ENCODE measurements at places on chromosomes 5 and 9.
A peak's percentile ranks its signal among the peaks of the same experiment; 100 is the strongest.

DNA sequence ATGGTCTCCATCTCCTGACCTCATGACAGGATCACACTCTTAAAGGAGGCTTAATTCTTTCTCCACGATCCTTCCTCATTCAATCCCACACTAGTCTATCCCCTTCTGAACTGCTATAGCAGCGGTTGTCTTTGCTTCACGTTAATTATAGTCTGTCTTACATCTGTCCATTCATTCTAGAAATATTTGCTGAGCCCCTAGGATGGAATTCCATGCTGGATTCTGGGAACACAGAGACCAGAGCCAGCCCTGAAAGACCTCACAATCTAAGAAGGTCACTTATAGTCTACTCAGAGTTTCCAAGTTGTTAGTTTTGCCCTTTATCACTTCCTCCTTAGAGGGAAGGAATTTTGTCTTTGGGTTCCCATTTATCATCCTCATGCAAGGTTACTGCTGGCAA, 193.5 kb downstream of the GAS1 start:
- no peak for DNase-seq

GRCh38 chr9:90142580-90142979, 500.0 kb downstream of the DIRAS2 start:
- DNase-seq = peak; percentile 50

GRCh38 chr9:89878687-89879086, 273.9 kb downstream of the GADD45G start:
- no peak for DNase-seq

GRCh38 chr9:2663461-2664173, 42.0 kb downstream of the VLDLR start:
- DNase-seq = no peak

- DNase-seq = no peak
These were observed 38.0 kb upstream of the FAM120A start for GRCh38 chr9:93413530-93413929.

GRCh38 chr9:125142560-125143376, 560 bp downstream of the SCAI start:
- DNase-seq = no peak

- no peak for DNase-seq
These were observed 258.7 kb upstream of the ARRDC3 start for GRCh38 chr5:91641730-91642350.

DNA sequence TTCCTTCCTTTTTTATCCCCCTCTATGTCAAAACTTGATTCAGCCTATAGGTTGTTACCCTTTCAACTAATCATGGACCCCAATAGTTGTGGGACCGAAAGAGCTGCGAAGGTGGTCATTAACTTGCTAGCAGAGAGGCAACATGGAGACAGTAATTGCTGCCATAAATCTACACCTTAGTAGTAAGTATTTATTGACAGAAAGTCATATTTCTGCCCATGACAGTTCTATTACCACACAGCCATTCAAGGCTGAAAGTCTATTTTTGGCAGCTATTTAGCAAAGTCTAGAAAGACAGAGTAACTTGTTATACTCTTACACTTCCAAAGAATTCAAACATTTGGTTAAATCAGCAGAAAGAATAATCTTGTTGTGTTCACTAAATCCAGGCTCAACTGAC, 236.2 kb downstream of the PRELID2 start:
- DNase-seq = no peak

DNA sequence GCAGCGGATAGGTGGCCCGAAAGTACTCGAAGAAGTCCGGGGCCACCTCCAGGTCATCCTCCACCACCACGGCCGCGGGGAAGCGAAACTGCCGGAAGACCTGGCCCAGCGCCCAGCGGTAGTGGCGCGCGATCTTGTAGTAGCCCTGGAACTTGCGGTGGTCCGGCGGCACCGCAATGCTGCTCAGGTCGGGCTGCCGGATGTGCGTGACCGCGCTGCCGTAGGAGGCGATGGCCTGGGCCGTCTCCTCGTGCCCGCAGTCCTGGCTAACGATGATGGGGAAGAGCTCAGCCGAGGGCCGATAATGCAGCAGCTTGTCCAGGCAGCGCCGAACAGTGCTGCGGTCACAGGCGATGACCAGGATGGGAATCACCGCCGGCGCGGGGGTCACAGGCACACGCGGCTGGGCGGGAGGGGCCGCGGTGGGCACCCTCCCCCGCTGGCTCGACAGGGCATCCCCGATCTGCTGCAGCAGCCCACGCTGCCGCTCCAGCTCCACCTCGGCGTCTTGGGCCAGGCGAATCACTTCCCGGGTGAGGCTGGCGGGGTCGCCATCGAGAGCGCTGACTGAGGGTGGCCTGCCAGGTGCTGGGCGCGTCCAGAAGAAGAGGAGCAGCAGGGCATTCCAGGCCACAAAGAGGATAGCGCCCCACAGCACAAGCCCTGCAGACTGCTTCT, 10.2 kb downstream of the MGAT1 start:
- no peak for DNase-seq

DNA sequence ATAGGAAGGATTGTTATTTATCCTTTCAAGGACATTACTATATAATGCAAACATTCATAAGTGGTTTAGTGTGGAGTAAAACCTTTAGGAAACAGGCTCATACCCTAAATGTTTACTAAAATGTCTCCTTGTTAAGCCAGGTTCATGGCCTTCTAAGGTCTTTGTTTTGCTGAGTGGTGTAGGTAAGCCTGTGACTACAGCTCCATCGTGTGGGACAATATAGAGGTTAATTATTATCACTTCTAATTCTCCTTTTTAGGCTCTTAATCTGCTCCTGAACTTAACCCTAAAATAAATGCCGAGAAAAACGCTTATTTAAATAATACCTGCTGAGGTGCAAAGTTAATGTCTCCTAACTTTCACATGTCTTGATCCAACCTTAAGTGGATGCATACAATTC, 43.8 kb downstream of the SPINK5 start:
- DNase-seq = no peak

- no peak for DNase-seq
These were observed 1.4 kb upstream of the EDF1 start for GRCh38 chr9:136867480-136867879.

DNA sequence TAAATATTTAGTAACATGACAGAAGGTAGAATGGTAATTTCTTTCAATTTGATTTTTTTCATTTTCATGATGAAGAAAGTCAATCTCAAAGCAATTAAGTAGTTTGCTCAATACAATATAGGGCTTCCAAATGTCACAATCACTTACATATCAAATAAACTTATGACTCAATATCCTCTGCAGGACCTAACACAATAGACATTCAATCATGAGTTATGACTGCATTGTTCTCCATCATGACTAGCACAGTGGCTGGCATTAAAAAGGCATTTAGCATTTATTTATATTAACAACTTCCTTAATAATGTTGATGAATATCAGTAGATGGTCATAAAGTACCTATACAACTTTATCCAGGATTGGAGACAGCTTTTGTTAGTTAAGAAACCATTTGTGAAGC, 1499.6 kb downstream of the EFNA5 start:
- DNase-seq = no peak

DNA sequence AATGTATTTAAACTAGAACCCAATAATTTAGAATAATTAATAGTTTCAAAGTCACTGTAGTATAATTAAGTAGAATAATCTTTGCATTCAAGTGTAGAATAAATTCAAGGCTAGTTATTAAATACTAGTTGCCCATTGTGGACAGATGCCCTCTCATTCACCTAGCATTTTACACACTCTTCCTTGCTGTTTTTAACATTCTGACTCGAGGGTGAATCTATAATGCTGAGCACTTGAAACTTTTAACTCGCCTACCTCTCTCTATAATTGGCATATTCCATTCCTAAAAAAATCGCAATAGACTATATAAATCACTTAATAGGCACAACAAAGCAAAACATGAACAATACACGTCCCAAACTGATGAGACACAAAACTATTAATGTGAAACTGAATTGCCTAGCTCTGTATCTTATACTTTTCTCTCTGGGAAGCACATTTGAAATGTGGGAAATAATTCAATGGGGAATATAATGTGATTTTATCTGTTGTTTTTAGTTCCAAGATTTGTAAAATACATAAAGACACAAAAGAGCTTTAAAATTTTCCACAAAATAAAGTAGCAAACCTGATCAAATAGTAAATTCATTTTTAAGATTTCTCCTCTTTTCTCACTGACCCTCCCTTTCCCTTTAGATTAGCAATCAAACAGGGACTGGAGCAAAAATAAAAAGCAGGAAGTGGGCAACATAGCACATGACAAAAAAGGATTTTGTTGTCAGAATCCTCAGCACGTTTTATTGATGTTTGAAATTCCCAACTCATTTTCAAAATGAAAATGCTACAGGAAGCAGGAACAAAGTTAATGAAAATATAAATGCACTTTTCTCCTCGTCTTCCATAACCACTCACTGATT, 295.6 kb downstream of the PDE4D start:
- no peak for DNase-seq

DNA sequence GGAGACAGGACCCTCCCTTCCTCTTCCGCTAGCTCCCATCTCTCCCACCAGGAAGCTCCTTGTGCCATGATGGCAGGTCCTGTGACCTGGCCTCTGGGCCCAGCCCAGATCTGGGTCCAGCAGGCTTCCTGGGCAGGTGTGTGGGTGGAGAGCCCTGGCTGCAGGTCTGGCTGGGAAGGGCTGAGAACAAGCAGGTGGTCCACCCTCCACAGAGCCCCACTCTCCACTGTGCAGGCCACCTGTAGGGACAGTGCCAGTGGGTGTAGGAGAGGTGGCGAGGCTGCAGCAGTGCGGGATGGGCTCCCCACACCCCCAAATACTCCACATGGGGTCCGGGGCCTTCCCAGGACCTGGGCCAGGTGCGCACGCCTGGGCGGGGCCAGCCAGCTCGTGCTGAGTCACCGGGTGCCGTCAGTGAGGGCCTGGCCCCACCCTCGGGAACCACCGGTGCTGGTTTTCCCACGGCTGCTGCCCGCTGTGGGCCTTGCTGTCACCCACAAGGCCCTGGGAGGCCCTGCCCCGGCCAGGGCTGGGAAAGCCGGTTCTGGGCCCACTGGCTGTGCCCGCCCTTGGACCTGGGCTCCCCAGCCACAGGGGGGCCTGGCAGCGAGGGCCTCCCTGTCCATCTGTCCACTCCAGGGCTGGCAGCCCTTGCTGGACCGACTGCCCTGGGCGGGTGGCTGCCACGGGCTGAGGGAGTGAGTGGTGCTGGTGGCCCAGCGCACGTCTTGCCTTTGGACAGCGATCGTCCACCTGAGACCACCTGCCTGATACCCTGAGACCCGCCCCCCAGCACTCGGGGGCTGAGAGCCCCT, 9.3 kb upstream of the NRARP start:
- no peak for DNase-seq

DNA sequence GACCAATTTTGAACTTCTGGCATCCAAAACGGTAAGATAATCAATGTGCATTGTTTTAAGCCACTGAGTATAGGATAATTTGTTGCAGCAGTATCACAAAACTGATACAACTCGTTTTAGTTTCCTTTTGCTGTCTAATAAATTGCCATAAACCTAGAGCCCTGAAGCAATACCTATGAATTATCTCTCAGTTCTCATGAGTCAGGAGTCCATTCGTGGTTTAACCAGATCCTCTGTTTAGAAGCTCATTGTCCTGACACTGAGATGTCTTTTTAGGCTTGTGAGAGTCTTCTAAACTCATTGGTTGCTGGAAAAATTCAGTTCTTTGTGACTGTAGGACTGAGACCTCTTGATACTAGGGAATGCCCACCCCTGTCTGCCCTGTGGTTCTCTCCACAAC, 262.9 kb downstream of the SEMA5A start:
- DNase-seq = no peak

- DNase-seq = no peak
These were observed 65.8 kb downstream of the DOCK2 start for GRCh38 chr5:169702693-169703481.

GRCh38 chr9:35606138-35606504, 1.1 kb downstream of the TESK1 start:
- no peak for DNase-seq

DNA sequence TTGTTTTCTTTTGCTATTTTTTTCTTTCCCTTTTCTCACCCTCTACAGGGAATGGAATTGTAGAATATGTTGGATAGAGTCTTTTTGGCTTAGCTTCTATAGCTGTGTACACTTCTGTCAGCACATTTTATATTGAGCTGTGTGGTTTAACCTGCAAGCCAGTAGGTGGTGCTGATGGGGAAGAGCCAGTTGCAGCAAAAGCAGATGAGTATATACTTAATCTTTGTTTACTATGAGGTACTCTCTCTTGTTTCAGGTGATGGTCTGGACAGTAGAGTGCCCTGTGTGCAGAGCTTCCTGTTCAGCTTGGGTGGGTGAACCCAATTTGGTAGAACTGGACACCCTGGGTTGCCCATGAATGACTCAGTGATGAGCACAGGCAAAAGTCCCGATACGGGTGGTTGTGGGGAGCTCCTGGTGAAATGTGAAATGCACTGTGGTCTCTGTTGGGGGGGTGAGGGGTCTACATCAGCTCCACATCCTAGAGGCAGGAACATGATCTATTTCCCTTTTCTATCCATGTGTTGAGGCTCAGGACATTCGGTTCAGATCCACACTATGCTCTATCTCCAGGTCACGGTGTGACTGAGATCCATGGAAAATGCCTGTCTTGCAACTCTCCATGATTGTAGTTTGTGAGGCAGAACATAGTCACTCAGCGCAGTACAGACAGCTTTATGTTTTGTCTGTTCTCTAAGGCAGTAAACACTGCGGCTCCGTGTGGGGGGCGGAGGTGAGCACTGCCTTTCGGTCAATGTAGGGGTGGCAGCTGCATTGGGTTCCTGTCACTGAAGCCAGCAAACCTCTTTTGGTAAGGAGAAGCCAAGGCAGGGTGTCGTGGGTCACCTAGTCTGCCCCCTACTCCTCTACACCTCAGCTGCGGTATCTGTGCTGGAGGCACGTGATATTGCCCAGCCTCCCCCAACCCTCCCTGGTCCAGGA, 353.2 kb downstream of the PRR16 start:
- DNase-seq = no peak

DNA sequence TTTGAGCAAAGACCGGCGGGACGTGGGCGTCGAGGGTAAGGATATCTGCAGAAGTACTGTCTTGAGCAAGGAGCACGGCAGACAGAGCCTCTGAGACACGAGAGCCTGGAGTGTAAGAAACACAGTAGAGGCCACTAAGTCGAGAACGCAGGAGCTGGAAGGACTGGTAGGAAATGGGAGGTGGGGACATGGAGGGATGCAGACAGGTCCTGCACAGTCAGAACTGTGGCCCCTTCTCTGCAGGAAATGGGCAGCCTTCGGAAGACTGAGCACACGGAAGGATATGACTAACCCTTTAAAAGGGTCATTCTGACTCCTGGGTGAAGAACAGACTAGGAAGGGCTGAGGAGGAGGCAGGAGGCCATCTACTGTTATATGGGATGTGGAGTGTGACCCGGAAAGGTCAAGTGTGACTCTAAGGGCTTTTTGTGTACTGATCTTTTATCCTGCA, 1.4 kb upstream of the CAMSAP1 start:
- no peak for DNase-seq

- DNase-seq = no peak
These were observed 4.2 kb downstream of the ADAM19 start for GRCh38 chr5:157571357-157571827.

- no peak for DNase-seq
These were observed 102.5 kb downstream of the SREK1 start for GRCh38 chr5:66246608-66247007.

- no peak for DNase-seq
These were observed 8.2 kb downstream of the IL17B start for GRCh38 chr5:149370878-149371277.

Data from SW 1271 (cell line).